ENCODE measurements at places on chromosomes 1 and 21.

DNA sequence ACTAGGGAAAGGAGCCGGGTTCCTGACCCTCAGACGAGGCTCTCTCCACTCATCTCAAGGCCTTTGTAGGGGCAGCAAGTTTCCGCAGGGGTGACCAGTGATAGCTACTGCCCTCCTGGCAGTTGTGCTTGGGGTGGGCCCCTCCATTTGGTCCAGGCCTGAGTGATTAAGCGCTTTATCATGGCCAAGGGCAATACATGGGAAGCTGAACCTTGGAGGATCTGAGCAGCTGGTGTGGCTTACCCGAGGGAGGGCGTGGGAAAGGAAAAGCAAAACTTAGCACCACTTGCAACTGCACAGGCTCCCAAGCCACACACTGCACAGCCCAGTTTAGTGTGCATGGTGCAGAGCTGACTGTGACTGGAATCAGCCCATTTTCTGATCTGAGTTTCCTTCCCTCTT lies 47.8 kb downstream of the GADD45A start:
- DNase-seq = peak; percentile 92

DNA sequence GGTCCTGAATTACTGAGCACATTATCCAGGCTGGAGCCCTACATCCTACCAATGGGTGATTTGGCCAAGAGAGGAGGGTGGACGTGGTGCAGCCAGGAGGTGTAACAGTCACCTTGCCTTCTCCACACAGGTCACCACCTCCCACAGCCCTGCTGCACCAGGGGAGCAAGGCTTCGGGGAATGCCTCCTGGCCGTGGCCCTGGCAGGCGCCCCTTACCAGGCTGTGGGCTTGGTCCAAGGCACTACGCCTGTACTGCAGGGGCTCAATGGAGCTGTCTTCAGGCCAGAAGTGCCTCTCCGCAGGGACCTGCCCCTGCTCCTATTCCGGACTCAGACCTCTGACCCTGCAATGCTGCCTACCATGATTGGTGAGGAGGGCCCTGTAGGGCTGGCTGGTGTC lies 26.0 kb downstream of the HMGCS2 start:
- DNase-seq = no peak

DNA sequence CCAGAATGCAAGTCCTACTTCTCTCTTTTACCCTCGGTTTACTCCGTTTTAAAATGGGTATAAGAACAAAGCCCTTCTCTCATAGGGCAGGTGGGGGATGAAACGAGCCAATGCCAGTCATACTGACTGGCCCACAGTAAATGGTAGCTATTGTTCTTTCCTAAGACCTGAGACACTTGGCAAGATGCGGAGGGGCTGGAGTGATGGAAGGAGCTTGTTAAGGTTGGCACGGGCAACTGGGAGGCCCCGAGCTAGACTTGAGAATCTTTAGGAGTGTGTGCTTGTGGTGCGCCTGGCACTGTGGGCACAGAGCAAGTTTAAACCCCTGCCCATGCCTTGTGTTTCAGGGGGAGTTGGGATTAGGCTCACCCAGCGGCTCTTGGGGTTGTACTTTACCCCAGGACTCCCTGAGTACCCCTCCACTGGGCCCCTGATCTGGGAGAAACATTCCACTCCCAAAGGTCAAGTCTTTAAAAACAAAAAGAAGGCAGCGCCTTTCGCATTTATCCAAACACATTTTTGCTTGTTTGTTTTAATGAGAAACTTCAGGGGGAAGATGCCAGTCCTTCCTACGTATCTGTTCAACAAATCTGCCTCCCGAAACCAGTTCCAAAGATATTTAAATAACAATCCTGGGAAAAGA lies 240.6 kb upstream of the TMEM51 start:
- no peak for DNase-seq

DNA sequence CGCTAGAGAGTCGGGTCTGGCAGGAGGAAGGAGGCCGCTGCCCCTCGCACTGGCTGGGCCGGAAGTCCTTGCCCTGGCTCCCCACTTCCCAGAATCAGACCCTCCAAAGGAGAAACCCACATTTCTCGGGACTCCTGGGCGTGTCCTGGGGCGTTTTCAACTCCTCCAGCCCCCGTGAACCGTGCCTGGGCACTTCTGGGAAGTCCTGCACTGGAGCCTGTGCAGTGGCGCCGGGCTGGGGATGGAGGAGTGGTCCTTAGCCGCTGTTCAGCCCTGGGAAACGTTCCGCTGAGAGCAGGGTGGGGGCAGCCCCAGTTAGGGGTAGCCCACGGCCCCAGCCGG lies 3.0 kb downstream of the IGSF21 start:
- DNase-seq = no peak

DNA sequence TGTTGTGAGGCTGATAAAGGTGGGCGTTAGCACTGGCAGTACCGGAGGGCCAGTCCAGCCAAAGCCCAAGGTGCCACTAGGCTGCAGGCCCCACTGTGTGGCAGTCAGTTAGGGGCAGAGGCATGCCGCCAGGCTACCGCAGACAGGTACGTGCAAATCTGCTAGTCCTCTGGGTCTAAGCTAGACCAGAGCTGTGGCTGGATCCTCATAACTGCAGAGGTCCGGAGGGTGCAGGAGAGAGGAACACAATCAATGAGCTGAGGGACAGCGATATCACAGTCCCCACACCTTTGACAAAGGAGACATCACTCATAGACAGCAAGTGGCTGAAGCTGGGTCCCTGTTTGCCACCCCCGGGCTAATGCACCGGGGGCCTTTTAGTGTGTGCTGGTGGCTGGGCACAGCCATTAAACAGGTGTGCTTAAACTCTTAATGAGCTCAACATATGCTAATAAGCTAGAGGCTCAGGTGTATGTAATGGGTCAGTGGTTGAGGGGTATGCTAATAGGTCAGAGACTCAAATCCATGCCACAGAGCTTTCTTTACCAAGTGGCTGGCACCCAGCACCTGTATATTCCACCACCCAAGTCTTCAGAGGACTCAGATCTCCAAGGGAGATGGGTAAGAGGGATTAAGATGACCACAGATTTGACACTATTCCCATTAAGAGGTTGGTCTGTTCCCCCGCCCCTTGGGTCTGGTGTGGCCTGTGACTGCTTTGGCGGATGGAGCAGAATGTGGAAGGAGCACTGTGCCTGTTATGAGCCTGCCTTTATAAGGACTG lies 82.0 kb downstream of the GLIS1 start:
- no peak for DNase-seq

DNA sequence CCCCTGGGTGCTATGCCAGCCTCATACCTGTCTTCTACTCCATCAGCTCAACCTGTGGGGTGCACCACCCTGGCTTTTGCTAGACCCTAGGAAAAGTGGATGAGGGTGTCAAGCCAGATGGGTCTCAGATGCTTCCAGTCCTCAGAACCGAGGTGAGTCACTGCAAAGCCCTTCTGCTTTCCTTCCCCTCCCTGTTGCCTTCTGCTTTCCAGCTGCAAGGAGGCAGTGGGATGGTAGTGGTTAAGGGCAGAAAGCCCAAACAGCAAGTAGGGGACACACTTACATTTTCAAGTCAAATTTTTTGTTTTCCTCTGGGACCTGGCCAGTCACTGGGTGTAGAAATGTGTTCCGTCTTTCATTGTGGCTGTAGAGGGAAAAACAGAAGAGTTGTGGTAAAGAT lies 60.7 kb upstream of the GOLT1A start:
- no peak for DNase-seq

Measured in choroid plexus epithelial cell (primary cell).